ENCODE measurements at places on chromosomes 2 and 18. TPM values are rescaled to one million over a fixed set of nuclear protein-coding genes. Genes with fewer than 3 reads are reported as not detected.
A peak's percentile ranks its signal among the peaks of the same experiment; 100 is the strongest.

CDH2 gene
- total RNA-seq = 78.7 TPM

MCFD2 gene
- 136 TPM for total RNA-seq

UGT1A10 gene
- not detected for total RNA-seq

DNA sequence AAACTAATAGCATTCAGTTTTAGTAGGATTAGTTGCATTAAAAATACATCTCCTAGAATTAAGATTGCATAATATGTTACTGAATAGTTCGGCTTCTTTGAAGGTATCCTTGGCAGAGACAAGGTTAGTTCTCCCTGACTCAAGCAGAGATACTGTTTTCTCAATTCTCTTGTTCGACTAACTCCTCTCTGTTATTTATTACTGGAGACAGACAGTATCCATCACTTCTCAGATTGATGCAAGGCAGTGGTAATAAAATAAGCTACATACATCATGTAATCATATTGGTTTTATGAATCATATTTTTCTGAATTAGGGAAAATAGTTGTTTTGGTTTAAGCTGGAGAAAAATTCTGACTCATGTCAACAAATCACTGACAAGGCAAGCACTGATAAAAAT is 134.8 kb downstream of the SLC8A1 start:
- DNase-seq = peak; percentile 26

DNA sequence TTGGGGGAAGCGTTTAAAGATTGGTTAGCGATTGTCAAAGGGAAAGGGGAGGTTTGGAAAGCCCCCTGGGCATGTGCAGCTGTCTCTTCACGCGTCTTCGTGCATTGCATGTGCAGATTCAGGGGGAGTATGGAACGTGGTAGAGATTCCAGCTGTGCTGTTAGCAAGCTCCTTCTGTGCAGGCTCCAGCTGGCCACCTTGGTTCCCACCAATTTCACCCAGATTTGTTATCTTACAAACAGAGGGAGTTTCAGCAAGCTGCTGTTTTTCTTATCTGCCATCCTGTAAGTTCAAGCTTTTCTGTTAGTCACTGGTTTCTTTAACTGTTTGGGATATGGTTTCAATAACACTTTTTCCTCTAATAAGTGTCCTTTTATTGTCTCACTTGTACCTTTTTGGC is 30.4 kb downstream of the FARP2 start:
- DNase-seq = no peak

DNA sequence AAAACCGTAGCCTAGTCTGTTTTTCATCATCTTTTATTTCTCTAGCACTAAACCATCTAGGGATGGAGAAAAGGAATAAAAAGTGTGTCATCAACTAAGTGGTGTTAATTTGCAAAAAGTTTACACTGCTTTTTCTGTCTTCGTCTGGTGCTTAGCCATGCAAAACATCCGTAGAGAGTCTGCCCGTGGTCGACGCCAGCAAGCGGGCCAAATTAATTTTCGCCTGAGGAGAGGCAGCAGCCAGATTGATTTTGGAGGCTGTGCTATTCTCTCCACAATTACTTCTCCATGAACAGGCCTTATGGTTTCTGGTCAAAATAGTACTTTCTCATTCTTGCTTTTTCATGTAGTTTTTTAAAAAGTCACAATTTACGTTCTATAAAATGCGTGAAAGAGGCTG is 46.3 kb downstream of the TNFRSF11A start:
- DNase-seq = no peak

GRCh38 chr2:16153754-16154035 is 213.3 kb downstream of the MYCN start:
- no peak for DNase-seq

- DNase-seq = no peak
Measured at GRCh38 chr18:26425148-26425531, 123.2 kb downstream of the KCTD1 start.

GRCh38 chr18:74519320-74520095 is 14.8 kb upstream of the CNDP1 start:
- no peak for DNase-seq

DNA sequence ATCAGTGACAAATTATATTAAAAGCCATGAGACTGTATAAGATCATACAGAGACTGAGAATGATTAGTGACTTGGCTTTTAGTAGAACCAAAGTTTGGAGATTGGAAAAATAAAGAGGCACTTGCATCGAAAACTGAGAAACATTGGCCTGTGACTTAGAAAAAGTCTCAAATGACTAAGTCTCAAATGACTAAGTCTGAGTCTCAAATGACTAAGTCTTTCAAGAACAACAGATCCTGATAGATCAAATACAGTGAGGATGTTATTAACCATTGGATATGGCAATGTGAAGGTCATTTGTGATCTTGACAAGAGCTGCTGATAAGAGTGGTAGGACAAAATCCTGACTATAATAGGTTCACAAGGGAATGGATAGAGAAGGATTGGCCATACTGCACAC is 135.5 kb upstream of the FANCL start:
- no peak for DNase-seq

GRCh38 chr18:11136241-11136640 is 13.1 kb downstream of the PIEZO2 start:
- no peak for DNase-seq

DNA sequence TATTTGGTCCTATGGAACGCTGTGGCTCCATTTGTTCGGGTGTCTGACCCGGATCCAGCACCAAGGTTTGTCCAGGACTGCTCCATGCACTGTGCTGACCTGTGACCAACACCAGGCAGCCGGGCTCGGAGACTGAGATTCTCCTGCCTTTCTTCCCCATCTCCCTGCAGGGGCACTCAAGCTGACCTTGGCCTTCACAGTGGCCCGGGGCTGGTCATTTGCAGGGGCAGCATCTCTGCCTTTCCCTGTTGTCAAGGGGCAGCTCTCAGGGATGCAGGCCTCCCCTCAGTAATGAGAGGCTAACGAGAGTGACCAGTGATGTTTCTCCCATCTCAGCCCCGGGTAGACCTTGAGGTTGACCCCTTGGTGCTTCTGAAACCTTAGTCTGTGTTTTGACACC is 27.5 kb downstream of the MOCOS start:
- no peak for DNase-seq

GRCh38 chr2:10217489-10218435 is 84.9 kb upstream of the HPCAL1 start:
- peak; percentile 76 for DNase-seq

DNA sequence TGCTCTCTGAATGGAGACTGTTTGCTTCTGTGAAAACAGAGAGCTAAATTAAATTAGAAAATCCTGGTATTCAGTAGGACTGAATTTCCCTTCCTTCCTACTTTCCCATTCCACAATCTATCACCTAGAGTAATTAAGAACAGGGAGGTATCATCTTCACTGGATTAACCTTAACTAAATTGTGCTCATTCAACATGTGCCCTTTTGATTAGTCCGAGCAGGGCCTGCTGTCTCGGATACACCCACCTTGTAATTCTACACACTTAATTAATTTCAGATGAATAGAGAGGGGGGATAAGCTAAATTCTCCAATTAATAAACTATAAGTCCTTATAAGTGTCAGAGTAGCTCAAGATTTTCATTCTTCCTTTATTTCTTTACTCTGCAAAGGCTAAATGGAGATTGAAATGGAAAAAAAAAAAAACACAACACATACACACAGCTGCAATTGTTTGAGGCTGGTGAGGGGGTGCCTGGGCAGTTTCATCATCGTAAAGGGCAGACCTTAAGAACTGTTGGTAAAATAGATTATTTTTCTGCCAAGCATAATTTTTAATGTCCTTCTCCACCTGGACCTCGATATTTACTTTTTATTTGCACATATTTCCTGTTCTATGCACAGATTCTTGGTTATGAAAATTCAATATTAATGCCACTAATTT is 157.1 kb upstream of the SIX2 start:
- DNase-seq = peak; percentile 66

DNA sequence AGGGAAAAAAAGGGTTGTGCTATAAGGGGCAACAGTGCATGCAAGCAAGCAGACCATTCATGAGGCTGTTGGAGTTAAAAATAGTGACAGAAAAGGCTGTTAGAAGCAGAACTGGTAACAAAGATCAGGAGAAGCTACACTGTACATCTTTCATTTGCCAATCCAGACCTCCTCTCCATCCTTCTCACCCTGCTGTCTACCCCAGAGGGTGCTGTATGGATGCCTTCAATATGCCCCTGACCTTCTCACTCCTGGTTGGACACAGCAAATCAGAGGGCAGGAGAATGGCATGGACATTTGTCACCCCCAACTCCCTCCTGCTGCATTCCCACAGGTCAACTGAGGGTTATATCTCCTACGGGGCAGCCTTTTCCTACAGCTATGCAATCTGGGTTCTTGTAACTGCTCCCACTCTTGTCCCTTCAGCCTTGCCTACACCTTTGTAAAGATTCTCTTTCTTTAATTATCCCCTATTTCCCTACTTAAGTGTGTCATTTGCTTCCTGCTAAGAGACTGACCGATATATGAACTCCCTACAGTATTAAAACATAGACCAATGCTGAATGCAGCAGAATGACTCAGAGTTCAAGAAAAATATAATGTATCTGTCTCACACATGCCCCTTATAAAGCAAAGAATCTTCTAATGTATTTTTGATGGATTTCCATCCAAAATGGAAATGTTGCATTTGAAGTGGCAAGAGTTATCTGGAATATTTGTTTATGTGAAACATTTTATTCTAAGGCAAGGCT is 169.2 kb upstream of the NCKAP5 start:
- peak; percentile 43 for DNase-seq

Data from osteoblast (primary cell).